ENCODE measurements at places on chromosomes 4 and X.

GRCh38 chr4:159012381-159012780, 90.5 kb upstream of the RAPGEF2 start:
- no peak for DNase-seq

- DNase-seq: no peak
Observed at GRCh38 chr4:83272900-83273299, 11.7 kb downstream of the COQ2 start.

GRCh38 chr4:14671146-14671545, 331.1 kb upstream of the CPEB2 start:
- DNase-seq: no peak

DNA sequence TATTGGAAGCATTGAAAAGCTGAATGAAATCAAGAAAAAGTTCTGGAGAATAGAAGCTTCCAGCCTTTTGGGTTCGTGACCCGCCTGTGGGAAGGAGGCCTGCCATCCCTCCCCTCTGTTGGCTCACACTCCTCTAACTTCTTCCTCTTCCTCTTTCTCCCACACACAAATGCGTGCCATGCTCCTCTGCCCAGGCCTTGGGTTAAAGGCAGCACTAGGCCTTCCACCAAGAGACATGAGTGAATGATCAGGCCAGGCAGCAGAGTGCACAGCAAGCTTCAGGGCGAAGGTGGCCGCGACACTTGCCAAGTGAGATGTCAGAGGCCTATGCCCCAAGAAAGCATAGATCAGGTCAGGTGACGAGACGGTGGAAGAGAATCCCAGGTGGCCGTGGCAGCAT, 38.4 kb downstream of the FAM193A start:
- no peak for DNase-seq

- DNase-seq: no peak
Observed at GRCh38 chrX:11206716-11207115, 86.5 kb upstream of the AMELX start.

DNA sequence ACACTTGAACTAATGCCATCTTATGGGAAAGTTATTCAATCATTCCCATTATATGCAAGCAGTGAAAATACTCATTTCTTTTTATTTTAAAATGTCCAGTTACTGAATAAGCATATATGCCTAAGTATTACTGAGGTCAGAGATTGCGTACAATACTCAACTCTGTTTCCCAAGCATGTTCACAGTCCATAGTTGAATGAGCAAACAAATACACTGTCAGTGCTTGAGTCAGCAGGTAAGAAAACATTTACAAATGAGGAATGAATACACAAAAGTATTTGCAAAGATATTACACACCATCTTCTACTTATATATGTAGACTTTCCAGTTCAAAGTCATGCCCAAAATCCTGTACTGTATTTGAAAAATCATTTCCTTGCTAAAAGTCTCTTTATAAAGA, 74.1 kb downstream of the TSPAN5 start:
- DNase-seq: no peak

GRCh38 chrX:2640436-2641150, 50.5 kb upstream of the CD99 start:
- no peak for DNase-seq

DNA sequence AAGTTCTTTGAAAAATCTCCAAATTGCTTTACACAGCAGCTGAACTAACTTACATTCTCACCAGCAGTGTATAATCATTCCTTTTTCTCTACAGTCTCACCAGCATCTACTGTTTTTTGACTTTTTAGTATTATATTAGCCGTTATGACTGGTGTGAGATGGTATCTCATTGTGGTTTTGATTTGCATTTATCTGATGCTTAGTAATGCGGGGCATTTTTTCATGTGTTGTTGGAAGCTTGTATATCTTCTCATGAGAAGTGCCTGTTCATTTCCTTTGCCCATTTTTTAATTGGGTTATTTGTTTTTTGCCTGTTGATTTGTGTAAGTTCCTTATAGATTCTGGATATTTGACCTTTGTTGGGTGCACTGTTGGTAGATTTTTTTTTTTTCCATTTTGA, 931.7 kb downstream of the CENPC start:
- DNase-seq: no peak

DNA sequence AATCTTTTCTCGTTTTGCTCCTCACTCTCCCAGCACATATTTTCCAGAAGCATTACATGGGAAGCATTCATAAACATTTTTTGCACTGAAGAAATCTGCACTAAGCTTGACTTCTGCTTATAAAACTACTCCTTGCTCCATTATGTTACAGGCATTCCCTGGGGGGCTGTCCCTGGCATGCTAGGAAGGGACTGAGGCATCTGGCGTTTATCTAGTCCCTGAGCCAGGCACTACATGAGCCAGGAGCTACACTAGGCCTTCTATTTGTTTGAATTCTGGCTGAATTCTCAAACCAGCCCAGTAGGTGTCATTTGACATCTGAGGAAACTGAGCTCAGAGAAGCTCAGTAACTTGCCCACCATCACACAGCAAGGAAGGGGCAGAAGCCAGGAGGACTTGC, 43.3 kb downstream of the NHSL2 start:
- no peak for DNase-seq

DNA sequence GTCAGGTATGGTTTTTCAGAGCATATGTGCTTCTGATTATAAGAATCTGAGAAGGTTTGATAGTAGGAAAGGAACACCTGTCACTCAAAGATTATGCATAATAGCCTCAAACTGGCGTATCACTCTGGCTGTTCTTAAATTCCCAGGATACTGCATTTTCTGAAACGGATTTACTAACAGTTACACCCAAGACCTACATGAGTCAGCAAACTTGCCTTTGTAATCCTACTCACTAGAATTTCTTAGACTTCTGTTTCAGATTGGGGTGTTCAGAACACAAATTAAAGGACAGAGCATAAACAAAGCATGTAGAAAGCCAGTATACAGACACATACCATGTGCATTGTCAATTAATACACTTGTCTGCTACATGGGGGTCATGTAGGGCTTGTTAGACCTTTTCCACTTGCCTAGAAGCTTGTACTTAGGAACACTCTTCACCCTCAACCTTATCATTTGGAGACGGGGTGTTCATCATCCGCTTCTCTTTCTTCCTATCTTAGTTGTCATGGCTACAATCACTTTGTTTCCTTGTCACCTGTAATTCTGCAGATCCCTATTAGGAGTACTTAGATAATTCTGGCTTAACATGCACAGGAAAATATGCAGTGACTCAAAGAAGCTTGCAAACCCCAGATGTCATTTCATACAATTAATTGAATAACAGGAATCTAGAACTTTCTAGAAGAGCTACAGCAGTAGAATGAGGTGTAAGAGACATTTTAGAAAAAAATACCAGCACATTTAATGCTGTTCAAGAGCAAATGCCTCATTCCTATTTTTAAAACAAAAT, 593.0 kb upstream of the TENM3 start:
- no peak for DNase-seq

GRCh38 chrX:72387247-72387646, 81.5 kb upstream of the CITED1 start:
- DNase-seq: no peak

- no peak for DNase-seq
Observed at GRCh38 chr4:1588306-1588705, 95.8 kb downstream of the FAM53A start.

DNA sequence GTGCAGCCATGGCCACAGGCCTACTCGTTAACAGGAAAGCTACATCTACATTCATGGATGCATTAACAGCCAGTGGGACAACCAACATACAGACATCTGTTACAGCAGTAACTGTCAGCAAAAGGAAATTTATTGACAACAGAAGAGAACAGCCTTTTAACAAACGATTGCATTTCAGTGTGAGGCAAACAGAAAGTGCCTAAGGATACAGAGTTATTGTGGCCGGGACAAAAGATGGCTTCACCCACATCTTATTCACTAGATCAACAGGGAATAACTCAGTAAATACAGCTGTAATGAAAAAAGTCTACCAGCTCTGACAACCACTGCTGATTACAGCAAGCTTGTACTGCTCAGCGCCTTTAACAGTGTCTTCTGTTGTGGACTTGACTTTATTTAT, 61.5 kb upstream of the TBL1X start:
- DNase-seq: no peak

DNA sequence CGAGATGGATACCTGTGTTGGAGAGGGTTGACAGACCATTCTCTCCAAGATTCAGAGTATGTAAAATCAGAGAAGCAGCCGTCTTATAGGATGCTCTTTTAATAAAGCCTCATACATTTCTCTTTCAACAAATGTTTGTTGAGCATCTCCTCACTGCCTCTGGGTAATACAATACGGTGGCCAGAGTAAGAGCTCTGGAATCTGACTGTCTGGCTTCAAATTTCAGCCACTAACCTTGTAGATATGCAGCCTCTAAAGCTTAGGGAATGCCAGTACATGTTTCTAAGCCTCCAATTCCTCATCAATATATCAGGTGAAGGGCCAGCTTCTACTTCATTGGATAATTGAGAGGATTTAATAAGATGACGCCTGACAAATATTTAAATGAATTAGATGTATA, 61.3 kb downstream of the CLNK start:
- no peak for DNase-seq

DNA sequence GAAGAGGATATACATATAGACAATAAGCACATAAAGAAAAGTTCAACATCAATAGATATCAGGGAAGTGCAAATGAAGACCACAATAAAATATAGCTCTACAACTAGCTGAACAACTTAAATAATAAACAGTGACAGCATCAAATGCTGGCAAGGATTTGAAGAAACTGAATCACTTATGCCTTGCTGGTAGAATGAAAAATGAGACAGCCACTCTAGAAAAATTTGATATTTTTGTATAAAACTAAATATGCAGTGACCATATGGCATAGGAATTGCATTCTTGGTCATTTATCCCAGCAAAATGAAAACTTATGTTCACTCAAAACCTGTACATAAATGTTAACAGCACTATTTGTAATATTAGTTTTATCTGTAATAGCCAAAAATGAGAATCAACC, 1102.0 kb downstream of the C4orf33 start:
- no peak for DNase-seq

GRCh38 chr4:128776794-128777216, 32.7 kb upstream of the JADE1 start:
- no peak for DNase-seq

DNA sequence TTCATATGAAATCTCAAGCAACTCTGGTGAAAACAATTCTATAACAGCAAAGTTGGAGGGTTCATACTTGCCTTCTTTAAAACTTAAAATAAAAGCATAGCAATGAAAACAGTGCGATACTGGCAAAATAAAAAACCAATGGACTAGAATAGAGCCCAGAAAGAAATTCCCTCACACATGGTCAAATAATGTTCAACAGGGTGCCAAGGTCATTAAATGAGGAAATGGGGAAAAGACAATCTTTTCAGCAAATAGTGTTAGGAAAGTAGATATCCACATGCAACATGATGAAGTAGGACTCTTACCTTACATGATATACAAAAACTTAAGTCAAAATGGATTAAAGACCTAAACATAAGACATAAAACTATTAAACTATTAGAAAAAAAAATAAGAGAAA, 970.2 kb upstream of the AGA start:
- DNase-seq: no peak

DNA sequence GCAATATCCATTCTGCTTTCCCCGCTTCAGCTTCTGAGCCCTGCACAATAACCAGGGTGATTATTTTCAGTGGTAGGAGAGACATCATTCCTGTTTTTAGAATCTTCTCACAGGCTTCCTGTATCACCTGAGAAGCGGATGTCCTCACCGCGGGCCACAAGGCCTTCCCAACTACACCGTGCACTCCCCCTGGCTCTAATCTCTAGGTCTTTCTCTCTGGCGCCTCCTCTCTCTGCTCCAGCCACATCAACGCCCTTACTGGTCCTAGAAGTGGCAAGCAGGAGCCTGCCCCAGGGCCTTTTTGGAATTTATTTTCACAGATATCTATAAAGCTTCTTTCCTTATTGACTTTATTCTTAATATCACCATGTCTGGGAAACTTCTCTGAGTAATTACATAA, 675.2 kb upstream of the FRG1 start:
- no peak for DNase-seq

DNA sequence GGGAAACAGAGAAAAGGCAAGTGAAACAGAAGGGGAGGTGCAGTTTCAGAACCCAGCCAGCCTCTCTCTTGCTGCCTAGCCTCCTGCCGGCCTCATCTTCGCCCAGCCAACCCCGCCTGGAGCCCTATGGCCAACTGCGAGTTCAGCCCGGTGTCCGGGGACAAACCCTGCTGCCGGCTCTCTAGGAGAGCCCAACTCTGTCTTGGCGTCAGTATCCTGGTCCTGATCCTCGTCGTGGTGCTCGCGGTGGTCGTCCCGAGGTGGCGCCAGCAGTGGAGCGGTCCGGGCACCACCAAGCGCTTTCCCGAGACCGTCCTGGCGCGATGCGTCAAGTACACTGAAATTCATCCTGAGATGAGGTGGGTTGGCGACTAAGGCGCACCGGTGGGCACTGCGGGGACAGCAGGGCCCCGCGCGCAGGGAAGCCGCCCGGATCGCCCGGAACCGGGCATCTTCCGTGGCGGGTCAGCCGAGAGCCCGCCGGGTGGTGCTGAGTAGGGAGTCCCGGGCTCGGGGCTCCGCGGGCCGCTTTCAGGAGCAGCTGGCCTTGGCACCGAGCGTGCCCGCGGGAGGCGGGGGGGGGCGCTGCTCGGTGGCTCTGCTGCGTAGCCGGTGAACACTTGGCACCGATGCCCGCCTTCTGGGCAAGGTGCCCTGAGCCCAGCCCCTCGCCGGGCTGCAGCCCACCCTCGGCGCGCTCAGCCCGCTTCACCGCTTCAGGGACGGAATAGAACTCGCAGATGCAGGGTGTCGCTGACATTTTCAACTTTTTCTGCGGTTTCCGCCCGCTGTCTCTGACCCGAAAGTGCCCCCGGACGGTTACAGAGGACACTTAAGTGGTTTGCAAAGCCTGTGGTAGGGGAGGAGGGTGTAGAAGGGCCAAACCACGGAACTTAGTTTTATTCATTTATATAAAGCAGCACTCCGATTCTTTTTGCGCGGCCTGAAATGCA, at the start of gene CD38:
Gene CD38 (plus strand): TSS at position 40 of the 953 bp plus-strand sequence. CDS start 87 bp downstream, at position 127.
- DNase-seq: no peak

DNA sequence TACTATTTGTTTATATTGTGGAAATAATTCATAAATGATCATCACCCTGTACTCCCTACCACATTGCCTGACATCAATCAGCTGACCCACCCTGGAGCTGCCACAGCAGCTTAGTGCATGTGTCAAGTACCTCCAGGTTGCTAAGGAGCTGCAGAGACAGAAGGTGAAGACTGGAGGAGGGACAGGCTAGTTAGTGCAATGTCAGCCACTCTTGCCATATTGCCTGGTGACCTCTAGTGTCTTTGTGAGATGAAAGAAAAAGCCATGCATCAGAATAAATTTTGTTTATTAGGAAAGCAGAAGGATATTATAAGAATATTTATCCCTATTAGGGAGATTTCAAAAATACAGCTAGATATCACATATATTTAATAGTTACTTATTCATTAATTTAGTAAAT, 243.9 kb upstream of the FAT4 start:
- no peak for DNase-seq

- no peak for DNase-seq
Observed at GRCh38 chr4:186726426-186727168, 2.9 kb upstream of the FAT1 start.

Data from stimulated activated CD8-positive, alpha-beta memory T cell treated with anti-CD3 and anti-CD28 coated beads, Interleukin-15, amount 100 ng/mL, for 1 hour (primary cell).